NCI-H510A (cell line): ENCODE measurements at places on chromosomes 6 and 20.

- DNase-seq, result no peak
Observed at GRCh38 chr6:71979911-71980310, 93.6 kb downstream of the RIMS1 start.

DNA sequence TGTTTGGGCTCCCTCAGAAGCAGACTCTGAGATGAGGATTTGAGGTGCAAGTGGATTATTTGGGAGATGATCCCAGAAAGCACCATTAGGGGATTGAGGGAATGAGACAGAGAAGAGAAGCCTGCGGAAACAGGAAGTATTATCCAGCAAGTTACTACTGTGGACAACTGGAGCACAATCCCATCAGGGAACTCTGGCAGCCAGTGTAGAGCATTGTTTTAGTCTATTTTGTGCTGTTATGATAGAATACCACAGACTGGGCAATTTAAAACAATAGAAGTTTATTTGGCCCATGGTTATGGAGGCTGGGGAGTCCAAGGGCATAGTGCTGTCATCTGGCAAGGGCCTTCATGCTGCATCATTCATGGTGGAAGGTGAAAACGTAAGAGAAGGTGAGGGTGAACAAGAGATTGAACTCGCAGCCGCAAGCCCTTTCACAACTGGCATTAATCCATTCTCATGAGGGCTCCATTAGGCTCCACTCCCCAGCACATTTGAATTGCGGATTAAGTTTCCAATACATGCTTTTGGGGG lies 43.5 kb upstream of the SLC9A8 start:
- DNase-seq, result no peak

DNA sequence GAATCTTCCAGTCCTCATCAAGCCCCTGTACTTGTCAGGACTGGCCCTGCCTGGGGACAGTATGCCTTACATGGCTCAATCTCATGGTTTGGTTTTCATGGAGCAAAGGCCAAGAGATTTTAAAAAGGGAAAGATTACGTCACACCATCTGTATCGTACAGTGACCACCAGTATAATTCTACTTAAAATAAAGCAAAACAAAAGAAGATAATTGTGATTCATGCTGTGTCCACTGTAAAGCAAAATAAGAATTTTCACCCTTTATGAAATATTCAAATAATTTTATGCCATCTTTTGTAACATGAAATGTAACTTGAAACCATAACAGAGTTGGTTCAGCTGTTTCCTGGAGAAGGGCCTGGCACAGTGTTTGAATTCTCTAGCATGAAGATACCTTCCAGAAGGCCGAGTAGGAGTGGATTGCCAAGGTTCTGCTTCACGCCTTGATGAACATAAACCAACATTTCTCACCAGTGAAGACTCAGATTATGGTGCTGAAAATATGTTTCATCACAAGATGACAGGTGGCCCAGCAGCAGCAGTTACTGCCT lies 486.5 kb downstream of the RFPL4B start:
- no peak for DNase-seq

GRCh38 chr6:13195803-13196202 lies 132.5 kb downstream of the TBC1D7 start:
- no peak for DNase-seq

- DNase-seq, result no peak
Observed at GRCh38 chr6:136788069-136788902, 4.0 kb downstream of the MAP3K5 start.

DNA sequence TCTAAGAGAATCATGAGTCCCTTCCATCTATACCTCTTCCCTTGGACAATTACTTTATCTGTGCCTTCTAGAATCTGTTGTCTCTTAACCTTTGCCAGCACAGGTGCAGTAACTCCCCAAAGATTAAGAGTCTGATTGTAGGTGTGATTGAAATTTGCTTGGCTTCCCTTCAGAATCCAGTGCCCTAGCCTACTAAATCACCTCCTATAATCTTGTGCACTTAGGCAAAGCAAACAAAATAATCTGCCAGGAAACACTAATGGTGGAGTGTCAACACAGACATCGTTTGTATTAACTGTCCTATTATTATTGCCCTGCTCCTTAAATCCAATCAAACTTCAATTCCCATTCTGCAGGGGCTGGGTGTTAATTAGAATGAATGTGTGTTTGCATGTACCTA lies 28.0 kb downstream of the ID4 start:
- no peak for DNase-seq

DNA sequence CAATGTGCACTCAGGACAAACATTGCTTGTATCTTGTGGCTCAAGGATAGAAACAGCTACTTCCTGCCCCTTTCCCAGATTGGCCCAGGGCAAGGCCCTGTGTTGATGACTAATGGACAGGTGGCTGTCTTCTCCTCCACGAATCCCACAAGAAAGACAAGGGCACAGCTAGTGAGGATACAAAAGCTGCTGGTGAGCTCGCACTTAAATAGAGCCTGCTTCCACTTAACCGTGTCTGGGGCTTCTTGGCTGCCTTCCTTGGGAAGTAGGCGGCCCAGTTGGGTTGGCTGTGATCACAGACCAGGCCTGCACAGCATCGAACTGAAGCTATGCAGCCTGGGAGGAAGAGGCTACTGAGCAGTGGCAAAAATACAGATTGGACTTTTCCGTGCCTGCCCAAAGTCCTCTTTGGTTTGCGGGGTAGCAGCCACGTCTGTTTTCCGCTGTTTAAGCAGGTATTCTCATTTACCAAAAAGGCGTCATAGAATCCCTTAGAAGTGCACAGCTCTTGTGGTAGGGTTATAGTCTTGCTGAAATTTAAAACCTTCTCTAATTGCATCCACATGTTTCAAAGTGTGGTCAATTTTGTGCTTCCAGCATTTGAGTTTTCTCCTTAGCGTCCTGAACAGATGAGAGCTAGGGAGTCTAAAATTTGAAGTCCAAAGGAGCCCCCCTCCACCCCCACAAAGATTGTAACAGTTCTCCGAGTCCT lies 23.0 kb upstream of the NAA20 start:
- no peak for DNase-seq

DNA sequence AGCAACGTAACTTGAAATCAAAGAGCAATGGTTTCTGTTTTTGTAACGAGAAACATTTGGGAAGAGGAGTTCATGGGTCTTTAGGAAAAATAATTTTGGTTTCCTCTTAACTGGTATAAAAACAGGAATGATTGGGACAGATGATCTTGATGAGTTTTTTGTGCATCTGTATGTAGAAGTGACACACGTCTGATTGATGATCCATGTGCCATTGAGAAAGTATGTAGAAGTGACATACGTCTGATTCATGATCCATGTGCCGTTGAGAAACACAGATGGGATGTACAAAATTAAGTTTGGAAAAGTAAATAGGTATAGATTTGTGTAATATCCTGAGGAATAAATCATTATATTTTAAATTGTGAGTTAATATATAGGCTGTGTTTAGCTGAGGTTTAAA lies 2.1 kb downstream of the KIAA1586 start:
- DNase-seq, result no peak

GRCh38 chr20:50333812-50334211 lies 143.2 kb downstream of the CEBPB start:
- no peak for DNase-seq

GRCh38 chr6:125393449-125393858 lies 91.7 kb upstream of the HDDC2 start:
- no peak for DNase-seq
